Activated naive CD4-positive, alpha-beta T cell treated with Interleukin-2 at 50 U/mL for 16 hours (primary cell): ENCODE measurements at places on chromosomes 2 and 18.

DNA sequence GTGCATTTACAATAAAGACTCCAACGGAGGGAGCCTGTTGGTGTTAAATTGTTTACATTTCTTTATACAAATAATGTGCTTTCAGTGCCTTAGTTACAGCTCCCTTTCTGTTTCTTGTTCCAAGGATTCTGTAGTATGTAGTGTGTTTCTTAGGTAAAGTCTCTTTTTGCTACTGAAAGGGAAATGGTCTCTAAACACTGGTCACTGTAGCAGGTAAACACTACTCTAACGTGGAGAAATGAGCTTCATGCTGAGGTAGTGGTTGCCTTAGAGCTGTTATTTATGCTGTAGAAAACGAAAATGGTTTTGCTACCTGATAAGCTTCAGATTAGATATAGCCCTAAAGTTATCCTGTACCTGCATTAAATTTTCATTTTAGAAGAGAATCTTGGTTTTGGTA, 163.6 kb downstream of the CAPN13 start:
- no peak for DNase-seq

DNA sequence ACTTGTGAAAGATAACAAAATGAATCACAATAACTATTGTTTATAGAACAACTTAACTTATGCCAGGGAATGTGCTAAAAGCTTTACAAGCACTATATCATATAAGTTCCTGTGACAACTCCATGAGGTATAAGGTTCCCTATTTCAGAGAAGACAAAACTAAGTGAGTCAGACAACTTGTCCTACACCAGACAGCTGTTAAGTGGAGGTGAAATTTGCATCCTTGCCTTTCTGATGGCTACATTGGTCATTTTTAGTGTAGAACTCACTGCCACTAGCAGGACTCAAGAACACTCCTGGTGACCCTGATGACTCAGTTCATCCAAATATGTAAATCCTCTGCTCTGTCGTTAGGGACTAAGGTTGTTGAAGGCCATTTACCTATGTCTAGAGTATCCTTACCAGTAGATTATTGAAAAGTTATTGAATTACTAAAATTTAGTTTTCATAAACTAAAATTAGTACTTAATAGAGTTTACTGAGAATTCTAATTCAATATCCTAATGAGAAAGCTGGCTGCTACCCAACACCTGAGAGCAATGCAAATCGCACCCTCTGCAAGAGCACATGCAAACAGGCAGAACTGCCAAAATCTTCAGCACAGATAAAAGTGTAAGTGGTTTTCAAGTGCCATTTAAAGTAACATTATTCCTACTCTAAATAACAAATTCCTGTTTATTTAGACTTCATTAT, 636.2 kb downstream of the NRXN1 start:
- no peak for DNase-seq

DNA sequence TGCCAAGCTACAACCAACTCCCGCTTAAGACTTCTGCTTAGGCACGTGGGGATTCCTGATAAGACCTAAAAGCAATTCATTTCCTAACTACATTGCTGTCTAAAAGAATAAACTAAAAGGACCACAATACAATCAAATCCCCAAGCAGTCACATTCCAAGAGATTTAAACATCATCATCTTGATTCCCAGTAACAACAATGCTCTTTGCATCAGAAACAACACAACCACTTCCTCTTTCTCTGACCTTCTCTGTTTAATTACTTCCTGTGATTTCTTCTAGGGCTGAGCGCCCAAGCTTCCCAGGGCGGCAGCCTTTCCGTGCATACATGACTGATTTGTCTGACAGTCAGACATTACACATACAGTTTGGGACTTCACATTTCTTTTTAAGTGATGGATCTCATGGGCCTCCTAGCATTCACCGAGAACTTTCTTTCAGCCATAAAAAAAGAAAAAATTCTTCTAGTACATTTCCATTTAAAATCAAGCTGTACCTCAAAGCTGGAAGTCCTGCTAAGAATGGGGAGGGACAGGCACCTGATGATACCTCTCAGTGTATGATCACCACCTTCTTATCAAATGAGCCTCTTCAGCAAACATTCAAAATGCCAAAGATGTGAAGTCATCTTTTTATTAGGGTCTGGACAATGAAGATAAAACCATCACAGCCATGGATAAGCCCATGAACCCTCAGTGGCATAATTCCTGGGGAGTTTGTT, 11.5 kb downstream of the SPRED2 start:
- no peak for DNase-seq

- no peak for DNase-seq
Measured at GRCh38 chr2:12652723-12653122, 64.0 kb upstream of the TRIB2 start.

DNA sequence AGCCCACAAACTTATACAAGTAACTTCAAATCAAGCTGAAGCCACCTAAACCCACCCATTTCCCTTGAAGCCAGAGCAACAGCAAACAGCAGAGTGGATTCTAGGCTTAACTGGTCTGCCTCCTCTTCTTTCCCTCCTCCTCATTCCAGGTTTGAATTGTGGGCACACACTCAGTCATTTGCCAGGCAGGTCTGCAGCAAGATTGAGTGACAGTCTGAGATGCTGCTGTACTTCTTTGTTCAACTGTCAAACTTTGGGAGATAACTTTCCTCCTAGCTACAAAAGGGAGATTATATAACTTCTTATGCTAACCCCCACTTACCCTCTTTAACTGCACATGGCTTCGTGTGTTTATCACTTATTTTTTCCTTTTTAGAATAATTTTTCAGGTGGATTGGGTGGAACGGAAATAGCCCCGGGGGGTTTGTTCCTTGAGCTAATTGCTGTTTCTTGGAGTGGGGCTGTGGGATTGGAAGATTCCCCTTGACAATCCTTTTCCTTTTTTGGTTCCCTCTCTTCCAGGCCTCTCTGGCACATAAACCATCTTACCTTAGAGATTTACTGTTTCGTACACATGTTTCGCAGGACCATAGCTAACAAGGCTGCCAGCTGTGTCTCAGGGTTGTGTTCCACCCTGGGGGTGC, 55.0 kb downstream of the RNF144A start:
- no peak for DNase-seq

DNA sequence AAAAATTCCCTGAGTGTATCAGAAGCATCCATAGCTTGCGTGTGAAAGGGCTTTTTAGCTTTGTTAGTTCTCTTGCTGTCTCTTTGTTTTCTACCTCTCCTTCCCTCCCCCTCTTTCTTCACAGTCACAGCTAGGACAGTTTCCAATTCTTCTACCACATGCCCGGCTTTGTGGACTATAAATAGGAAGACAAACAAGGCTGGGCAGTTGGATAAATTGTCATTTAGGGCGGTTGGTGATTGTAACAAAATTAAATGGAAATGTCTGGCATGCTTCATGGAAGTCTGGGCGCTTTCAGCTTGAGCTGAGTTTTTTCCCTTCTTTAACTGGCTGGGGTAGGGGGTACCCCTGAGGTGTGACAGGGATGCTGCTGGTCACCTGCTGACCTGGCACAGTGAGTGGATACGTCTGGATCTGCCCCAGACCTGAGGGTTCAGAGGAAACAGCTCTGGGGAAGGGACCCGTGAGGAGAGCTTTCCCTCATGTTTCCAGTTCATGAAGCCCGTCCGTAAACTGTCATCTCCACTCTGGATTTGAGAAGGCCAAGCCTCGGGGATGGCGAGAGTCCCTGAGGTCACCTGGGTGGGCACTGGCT, 29.0 kb upstream of the GIGYF2 start:
- DNase-seq = no peak

- no peak for DNase-seq
Measured at GRCh38 chr2:223835701-223836532, 1.5 kb downstream of the AP1S3 start.

GRCh38 chr2:119684518-119684917, 5.5 kb downstream of the TMEM177 start:
- DNase-seq = no peak

DNA sequence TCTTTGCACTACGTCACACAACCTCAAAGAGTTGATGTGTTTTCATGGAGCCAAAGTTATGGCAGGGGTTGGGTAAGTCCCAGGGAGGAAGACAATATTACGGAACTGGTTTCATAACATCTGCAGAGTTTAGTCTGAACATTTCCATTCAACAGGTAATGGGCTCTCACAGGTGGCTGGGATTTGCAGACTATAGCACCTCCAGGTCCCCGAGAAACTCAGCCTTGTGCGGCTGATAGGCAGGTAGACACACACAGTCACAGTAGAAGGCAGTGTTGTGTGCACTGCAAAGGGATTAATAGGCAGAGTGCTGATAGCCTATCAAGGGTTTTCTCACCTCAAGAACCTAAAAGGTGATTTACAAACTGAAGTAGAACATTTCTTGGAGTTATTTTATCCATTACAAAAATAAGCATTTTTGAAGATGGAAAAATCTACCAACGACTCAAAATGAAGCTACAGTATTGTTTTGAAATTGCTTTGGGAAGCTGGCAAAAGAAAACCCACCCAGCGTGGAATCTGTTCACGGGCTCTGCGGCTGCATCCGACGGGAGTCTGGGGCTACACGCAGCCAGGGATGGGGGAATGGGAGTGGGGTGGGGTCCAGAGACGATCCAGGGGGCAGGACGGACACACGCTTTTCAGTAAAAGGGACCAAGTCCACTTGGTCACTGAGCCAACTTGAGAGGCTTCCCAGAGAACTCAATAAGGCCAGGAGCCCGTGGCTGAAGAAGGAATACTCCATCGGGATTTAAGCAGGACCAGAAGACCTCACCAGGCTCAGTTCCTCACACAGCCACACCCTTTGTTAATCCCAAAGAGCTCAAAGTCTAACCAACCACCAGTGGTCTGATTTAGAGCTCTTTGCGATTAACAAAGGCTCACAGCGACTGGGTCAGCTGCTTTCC, 82.9 kb downstream of the CHRNA1 start:
- no peak for DNase-seq

DNA sequence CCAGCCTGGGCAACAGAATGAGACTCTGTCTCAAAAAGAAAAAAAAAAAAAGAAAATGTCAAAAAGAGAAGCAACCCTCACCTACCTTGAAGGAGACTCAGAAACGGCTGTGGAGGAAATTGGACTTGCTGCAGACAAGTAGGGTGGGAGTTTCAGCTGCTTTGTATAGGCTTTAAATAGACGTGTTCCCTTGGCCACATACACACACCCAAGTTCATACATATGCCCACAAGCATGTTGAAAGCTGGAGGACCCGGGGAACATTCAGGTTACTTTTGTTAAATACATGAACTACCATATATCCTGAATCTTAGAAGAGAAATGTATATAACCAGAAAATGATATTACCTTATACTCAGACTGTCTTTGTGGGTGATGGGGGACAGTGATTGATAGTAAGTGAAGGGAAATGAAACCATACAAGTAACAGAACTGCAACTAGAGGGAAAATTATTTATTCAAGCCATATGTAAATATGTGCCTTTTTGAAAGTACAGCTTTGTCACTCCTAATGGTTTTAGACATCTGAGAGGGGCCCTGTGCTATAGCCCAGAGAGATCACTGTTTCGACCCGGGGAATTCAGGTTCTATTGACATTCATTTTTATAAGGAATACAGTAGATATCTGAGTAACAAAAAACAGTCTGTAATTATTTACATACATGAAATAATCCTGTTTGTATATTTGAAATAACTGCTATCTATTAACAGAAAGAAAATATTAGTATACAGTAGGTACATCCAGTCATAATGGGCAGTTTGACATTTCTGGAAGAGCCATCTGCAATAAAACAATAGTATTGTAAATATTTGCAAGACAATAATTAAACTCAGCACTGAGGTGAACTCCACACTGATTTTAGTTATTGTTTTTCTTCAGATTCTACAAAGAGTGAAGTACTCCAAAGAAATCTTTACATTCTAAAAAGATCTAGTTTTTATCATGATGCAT, 48.0 kb upstream of the TGIF1 start:
- no peak for DNase-seq

DNA sequence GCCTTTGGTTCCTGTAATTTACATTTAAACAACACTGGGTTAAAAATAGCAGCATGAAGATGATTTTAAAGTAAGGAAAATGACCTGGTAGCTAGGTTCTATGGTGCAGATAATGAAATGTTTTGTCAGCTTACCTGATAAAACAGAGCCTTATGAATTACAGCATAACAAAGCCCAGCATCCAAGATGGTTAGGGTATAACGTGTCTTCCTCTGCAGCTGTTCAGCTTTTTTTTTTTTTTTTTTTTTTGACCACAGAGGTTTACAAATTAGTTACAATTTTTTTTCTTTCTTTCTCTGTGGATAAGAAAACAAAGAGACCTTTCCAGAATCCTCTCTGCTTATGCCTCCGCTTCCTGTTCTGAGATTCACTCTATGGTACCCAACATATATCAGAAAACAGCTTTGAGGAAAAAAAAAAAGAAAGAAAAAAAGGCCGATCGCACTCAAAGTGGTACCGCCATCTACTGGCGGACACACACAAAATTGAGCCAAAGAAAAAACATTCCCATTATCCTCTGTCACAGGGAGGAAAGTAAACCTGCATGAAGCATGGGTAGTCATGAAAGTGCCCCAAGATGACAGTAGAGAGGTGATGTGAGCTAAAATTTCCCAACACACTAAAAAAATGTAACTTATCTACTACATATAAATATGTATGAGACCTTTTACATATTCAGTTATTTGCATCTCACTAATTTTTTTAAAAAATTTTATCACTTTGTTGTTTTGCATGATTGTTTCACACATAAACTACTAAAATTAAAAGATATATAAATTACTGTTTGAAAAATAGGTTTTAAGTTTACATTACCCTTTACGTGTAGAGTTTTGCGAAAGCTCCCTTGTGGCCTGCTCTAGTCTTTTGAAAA, at the start of gene SCN3A:
Gene SCN3A (minus strand): TSS at position 362 of the 871 bp plus-strand sequence. CDS start 27,656 bp downstream, outside the sequence.
- no peak for DNase-seq

- DNase-seq = no peak
Measured at GRCh38 chr2:62539606-62540407, 33.8 kb upstream of the TMEM17 start.

- DNase-seq = no peak
Measured at GRCh38 chr2:229794636-229795035, 80.3 kb upstream of the DNER start.

- no peak for DNase-seq
Measured at GRCh38 chr18:60500960-60501359, 128.4 kb upstream of the MC4R start.
